ENCODE measurements at places on chromosomes 12 and 14.
A peak's percentile ranks its signal among the peaks of the same experiment; 100 is the strongest.

GRCh38 chr12:94754653-94755052, 104.3 kb upstream of the TMCC3 start:
- DNase-seq: no peak

DNA sequence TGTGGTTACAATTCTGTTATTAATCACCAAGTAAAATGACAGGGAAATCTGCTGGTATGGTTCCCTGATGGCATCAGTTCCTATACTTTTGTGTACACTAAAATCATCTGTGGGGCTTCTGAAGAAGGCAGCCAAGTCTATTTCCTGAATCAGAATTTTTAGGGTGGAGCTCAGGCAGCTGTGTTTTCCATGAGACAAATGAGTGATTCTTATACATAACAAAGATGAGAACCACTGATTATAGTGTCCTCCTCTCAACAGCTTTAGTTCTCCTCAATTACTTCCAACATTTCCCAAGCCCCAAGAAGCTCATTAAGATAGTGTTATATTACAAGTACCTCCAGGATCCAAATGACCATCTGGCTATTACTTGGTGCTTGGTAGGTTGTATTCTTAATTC, 64.5 kb upstream of the USP44 start:
- no peak for DNase-seq

GRCh38 chr12:9951026-9951675, 19.0 kb upstream of the CLEC2A start:
- DNase-seq: peak; percentile 32

- no peak for DNase-seq
Measured at GRCh38 chr12:19894803-19895202, 455.5 kb downstream of the AEBP2 start.

DNA sequence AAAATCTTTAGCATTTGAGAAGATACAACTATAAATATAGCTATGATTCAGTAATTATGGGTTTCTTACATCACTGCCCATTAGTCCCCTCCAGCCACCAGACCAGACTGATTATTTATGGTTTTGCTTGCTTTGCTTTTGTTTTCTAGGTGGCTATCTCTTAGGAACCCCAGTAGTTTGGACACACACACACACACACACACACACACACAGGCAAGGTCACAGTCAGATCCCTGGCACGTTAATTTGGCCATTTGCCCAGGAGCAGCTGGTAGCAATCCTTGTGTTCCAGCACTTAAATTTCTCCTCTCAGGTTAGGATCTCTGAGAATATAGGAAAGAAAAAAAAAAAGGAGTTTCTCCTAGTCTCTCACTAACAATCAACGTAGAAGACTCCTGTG, 90.2 kb upstream of the RESF1 start:
- DNase-seq: peak; percentile 55

GRCh38 chr14:105487449-105487985, 831 bp downstream of the CRIP1 start:
- no peak for DNase-seq

DNA sequence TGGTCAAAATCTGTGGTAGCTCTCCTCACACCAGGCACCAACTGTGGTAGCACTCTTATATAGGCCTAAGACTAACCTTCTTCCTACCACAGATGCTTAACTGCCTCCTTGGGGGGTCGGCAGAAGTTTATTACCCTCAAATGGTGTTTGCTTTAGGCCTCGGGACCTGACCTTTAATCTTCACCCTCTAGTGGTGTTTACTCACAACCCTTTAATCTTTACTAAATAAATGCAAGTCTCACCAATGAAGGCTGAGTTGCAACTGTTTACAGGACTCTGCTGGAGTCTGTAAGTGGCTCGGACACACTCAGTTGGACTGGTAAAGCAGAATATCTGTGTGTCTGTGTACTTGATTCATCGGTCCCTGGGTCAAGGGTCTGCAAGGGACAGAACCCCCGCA, 29.4 kb downstream of the CCER1 start:
- no peak for DNase-seq

- no peak for DNase-seq
Measured at GRCh38 chr12:90953956-90954421, 987 bp downstream of the CCER1 start.

- peak; percentile 66 for DNase-seq
Measured at GRCh38 chr14:59126714-59127436, 61.6 kb upstream of the DAAM1 start.

DNA sequence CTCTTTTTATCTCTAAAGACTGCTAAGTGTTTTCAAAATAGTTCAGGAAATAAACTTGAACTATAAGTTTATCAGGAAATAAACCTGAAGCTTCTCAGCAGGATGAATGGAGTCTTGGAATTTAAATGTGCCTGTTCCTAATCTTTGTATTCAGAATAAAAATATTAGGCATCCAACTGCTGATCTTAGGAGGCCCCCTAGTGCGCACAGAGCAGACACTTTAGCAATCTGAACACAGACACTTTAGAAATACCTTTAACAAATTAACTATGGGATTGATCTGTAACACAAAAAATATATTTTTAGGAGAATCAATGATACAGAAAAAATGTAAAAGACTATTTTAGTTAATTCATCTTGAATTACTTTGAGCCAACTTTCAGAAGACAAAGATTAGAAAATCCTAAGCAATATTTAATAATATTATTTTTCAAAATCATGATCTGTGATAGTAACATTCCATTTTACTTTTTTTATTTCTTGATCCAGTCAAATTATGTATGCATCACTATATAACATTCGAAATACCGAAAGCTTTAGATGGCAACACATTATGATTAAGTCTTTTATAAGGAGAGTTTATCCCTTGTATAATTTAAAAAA, 80.9 kb downstream of the SLC41A2 start:
- DNase-seq: peak; percentile 49

DNA sequence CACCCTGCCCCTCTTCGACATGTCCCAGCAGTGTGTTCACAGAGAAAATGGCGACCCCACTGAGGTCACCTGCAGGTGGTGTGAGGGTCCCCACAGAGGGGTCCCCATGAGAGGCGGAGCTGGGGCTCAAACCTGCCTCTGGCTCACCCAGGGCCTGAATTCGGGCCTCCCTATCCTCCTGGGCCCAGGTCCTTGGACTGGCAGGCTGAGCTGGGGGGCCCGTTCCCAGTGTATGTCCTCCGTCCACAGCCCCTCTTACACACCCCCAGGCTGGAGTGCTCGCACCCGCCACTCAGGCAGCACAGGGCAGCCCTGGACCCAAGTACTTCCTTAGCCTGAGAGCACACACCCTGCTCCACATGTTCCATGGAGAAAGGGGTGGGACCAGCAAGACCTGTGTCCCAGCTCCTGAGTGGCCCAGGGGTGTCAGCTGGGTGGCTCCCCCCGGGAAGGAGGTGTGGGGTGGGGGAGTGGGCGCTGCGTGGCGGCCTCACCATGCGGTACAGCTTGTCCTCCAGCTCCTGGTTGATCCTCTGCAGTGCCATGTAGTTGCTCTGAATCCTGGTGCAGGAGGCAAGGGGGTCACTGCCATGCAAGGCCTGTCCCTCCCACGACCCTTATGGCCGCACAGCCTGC, 42.6 kb downstream of the BEGAIN start:
- no peak for DNase-seq

DNA sequence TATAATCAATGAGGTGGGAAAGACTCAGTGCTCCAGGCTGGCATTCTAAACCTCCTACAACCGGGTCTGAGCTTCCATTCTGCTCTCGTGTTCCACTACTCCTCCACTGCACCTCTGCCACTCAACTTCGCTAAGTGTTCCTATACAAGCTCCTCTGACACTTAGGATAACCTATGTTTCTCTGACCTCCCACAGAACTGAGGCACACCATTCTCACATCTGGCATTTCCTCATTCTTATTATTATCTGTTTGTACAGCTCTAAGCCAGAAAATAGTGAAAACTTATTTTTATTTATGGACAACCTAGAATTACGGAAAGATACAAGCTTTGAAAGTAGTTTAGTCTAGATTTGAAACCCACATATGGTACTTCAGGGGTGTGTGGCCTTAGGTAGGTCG, 127.0 kb downstream of the MED13L start:
- no peak for DNase-seq

DNA sequence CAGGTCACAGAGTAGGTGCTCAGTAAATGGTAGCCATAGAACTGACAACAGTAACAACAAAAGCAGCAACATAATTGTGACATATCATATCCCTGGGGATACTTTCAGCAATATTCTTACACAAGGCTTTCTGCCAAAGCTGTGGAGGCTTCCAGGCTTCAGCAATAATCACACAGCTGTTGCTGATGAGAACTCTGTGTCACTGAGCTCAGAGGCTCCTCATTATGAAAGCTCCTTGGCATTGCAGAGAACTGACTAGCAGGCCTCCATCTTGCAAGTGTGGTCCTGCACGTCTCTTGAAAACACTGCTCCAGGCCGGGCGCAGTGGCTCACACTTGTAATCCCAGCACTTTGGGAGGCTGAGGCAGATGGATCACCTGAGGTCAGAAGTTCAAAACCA, 97.3 kb upstream of the BTG1 start:
- peak; percentile 87 for DNase-seq

DNA sequence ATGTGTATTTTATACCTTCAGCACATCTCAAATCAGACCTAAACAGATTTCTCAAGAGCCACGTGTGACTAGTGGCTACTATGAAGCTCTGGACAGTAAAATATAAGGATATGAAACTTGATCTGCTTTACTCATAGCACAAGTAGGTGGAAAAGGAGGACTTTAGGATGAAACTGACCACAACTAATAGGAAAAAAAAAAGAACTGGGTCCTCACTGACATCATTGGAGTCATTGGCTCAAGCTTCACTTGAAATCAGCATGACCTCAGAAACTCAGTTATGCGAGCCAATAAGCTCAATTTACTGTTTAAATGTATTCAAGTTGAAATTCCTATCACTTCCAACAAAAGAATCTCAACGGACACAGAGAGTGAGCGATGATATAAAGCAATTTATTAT, 34.1 kb upstream of the CIT start:
- DNase-seq: peak; percentile 16

GRCh38 chr12:26255893-26256645, 60.7 kb downstream of the SSPN start:
- DNase-seq: no peak

- DNase-seq: no peak
Measured at GRCh38 chr12:52535574-52535973, 15.4 kb upstream of the KRT5 start.

DNA sequence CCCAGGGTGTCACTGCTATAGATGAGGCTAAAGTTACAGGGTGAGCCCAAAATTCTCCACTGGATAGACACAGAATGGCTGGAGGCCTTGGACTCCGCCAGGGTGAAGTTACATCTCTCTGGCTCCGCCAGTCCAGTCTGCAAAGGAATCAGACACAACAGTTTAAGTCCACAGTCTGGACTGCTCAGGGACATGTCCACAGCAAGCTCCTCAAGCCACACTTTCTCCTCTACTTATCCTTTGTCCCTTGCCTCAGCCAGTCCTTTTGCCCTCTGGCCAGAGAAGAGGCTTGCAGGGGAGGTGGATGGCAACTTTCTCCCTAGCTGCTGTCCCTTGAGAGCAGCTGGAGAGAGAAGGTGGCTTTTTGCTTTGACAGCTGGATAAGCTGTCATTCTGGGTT, 28.0 kb downstream of the PTPRB start:
- DNase-seq: peak; percentile 6

GRCh38 chr12:10636611-10637010, 23.2 kb upstream of the MAGOHB start:
- DNase-seq: no peak

GRCh38 chr14:48096897-48097296, 421.5 kb upstream of the MDGA2 start:
- no peak for DNase-seq

- peak; percentile 43 for DNase-seq
Measured at GRCh38 chr12:95881331-95881955, 22.7 kb downstream of the SNRPF start.

- DNase-seq: no peak
Measured at GRCh38 chr12:98786653-98787052, 141.6 kb downstream of the APAF1 start.

GRCh38 chr14:31567655-31568054, 6.5 kb downstream of the NUBPL start:
- no peak for DNase-seq

GRCh38 chr14:72651081-72651480, 242.8 kb downstream of the DPF3 start:
- peak; percentile 36 for DNase-seq

GRCh38 chr14:30410986-30411385, 148.0 kb upstream of the G2E3 start:
- no peak for DNase-seq

DNA sequence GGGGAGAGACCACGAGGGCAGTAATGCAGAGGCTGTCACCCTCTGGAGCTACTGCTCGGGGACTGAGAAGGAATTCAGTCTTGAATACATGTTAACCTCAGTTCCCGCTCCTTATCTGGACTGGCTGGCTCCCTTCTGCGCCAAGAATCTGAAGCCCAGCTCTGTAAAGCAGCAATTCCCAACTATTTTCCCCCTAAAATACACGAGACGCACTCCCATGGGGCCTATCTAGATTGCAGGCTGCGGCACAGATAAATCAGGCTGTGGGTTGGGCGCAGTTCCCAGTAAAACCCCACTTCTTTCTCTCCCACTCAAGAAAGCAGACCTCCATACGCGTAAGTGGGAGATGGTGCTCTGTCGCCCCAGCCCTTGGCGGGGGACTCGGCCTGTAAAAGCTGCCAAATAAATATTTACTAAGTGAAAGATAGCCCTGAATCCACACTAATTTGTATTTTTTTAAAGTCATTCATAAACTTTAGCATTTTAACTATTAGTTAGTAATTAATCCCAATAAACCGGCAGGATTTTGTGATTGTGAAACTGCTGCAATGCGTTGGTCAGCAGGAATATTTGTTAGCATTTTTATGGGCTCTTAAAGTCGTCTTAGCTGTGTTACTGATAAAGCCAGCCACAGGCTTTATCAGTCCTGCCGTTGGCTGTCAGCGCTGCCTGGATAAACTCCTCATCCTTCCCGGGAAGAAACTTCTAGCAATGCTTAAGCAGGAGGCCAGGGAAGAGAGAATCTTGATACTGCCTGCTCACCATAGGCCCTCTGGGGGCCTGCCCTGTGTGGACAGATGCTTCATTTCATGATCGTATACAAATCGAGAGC, 17.8 kb downstream of the FBXL14 start:
- peak; percentile 76 for DNase-seq

DNA sequence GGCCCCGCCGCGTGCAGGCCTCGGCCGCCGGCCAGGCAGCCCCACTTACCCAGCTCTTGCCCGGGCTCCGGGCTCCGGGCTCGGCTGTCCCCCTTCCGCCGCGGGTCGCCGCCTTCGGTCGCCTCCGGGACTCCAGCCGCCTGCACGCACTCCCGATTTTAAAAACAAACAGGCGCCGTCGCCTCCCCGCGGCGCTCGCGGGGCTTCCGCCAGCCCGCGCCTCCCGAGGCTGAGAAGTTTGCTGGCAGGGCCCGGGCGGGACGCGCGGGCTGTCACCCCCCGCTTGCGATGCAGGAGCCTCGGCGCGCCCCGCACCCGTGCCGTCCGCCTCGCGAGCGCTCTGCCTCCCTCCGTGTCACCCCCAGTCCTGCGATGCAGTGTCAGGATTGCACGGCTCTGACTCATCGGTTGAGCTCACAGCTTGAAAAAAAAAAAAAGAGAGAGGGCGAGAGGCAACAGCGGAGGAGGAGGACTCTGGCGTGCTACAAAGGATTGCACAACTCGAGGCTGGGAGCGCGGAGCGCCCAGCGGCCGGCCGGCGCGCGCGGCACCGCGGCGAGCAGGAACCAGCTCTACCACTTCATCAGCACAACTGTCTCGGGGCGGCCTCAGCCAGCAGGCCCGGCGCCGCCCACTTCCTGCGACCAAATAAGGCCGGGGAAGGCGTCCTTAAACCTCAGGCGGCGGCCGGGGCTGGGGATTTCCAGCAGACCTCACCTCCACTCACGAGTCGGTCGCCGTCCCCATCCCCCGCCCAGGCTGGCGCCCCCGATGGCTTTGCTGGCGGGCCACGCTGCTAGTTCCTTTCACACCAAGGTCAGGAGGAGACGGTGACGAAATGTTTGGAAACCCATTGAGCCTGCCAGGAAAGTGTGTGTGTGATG, 45.8 kb upstream of the PNMA1 start:
- peak; percentile 99 for DNase-seq
